Ascending aorta (tissue), 2 donors: ENCODE measurements at places on chromosomes 2 and 18.

DNA sequence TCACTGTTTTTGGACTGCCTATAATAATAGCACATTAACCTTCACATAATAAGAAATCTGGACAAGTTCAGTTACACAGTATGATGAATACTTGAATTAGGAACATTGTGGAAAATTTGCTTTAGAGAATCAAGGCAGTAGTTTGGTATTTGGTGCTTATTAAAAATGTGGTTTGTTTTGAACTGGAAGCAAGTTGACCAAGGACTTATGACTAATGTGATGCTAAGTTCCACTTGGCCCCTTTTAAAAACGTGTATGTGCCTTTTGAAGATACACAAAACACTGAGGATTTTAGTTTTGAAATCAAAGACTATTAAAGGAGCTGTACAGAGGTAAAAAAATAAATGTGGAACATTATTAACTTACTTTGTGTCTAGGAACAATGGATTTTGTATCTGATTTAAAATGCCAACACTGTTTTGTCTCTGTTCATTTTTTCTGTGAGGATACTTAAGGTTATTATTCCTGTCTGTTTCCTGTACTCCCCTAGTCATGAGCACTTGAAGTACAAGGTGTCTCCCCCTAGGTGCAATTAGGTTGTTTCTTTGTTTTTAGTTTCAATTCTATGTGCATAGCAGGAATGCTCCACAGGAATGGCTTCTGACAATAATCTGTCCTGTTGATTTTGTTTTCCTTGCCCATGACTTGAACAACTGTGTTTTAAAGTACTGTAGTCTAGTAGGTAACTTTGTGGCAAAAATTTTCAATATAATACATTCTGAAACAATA, 49.6 kb upstream of the PTH2R start:
- H3K36me3 ChIP-seq, result peaks cover 33% of the 10 kb centered on the region
- H3K4me1 ChIP-seq, result no peaks in the 10 kb centered on the region
- H3K27ac ChIP-seq, result no peak overlapping the region

DNA sequence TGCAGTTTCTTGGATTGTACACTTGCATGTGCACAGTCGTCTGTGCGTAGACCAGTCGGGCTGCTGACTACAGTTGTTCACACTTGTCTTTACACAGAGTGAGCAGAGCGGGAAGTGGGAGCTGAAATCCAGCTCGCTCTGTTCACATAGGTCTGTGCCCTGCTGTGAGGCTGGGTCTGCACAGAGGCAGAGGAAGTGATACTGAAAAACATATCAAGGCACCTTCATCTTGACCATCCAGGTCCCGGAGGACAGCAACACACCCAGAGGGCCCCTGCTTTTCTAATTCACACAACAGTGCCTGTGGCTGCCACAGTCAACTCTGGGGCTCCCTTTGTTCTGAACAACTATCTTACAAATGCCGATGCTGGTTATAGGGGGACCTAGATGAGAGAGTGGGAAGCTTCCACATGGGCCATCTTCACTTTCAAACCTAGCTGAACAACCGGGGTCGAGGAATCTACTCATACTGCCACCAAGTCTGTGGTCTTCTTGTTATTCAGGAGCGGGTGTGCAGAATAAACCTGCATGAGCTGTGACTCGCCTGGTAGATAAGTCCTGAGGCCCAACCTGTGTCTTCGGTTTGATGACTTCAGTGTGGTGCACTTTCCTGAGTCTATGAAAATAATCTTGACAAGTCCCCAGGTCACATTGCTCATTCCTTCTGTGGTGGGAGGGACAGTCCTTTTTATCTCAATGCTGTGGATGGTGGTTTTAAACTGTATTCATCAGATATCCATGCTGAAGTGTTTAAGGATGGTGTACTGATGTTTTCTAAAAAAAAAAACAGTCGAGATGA, 3.5 kb upstream of the ADNP2 start:
- H3K27ac ChIP-seq, result peak overlapping the region; percentile 99
- no peaks in the 10 kb centered on the region for H3K36me3 ChIP-seq
- DNase-seq, result no peak

GRCh38 chr2:11347403-11347959, 3.0 kb upstream of the ROCK2 start:
- peaks cover 5% of the 10 kb centered on the region for H3K4me1 ChIP-seq
- H3K27me3 ChIP-seq, result no peaks in the 10 kb centered on the region
- DNase-seq, result no peak
- H3K36me3 ChIP-seq, result no peaks in the 10 kb centered on the region
- H3K27ac ChIP-seq, result no peak overlapping the region

DNA sequence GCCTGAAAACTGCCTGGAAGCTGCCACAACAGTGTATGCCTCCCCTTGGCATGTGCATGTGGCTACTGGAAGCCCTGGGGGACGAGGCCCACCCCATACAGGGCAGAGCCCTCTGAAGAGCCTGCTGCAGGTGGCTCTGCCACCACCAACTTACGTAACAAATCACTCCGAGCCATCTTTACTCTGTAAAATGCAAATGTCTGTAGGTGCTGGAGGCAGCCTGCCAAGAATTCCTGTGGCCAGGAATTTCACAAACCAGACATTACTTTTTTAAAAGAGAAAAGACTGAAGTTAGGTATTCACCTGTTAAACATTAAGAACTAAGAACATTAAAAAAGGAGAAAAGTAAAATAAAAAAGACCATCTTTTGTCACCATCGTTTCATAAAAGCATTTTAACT, 106.3 kb downstream of the GPR39 start:
- no peak for DNase-seq
- H3K27ac ChIP-seq, result no peak overlapping the region
- no peaks in the 10 kb centered on the region for H3K4me1 ChIP-seq
- H3K36me3 ChIP-seq, result no peaks in the 10 kb centered on the region

- H3K36me3 ChIP-seq, result no peaks in the 10 kb centered on the region
- DNase-seq, result no peak
- H3K27ac ChIP-seq, result no peak overlapping the region
- H3K4me1 ChIP-seq, result peaks cover 22% of the 10 kb centered on the region
Measured at GRCh38 chr2:200359552-200359951, 53.1 kb downstream of the SPATS2L start.

GRCh38 chr2:38093527-38094165, 17.7 kb upstream of the CYP1B1 start:
- H3K4me3 ChIP-seq, result no peak overlapping the region
- no peaks in the 10 kb centered on the region for H3K36me3 ChIP-seq
- H3K4me1 ChIP-seq, result peaks cover 4% of the 10 kb centered on the region
- no peak for DNase-seq
- H3K27me3 ChIP-seq, result no peaks in the 10 kb centered on the region
